Neural progenitor cell (in vitro differentiated cells): ENCODE measurements at places on chromosomes 2 and 18. TPM values are rescaled to one million over a fixed set of nuclear protein-coding genes. Genes with fewer than 3 reads are reported as not detected.

- H3K27ac ChIP-seq, result no peak overlapping the region
- no peaks in the 10 kb centered on the region for H3K36me3 ChIP-seq
- peaks cover 7% of the 10 kb centered on the region for H3K4me1 ChIP-seq
- DNase-seq, result no peak
- H3K27me3 ChIP-seq, result no peaks in the 10 kb centered on the region
- no peak overlapping the region for H3K4me3 ChIP-seq
Observed at GRCh38 chr2:218284106-218284811, 8.0 kb downstream of the TMBIM1 start.

DNA sequence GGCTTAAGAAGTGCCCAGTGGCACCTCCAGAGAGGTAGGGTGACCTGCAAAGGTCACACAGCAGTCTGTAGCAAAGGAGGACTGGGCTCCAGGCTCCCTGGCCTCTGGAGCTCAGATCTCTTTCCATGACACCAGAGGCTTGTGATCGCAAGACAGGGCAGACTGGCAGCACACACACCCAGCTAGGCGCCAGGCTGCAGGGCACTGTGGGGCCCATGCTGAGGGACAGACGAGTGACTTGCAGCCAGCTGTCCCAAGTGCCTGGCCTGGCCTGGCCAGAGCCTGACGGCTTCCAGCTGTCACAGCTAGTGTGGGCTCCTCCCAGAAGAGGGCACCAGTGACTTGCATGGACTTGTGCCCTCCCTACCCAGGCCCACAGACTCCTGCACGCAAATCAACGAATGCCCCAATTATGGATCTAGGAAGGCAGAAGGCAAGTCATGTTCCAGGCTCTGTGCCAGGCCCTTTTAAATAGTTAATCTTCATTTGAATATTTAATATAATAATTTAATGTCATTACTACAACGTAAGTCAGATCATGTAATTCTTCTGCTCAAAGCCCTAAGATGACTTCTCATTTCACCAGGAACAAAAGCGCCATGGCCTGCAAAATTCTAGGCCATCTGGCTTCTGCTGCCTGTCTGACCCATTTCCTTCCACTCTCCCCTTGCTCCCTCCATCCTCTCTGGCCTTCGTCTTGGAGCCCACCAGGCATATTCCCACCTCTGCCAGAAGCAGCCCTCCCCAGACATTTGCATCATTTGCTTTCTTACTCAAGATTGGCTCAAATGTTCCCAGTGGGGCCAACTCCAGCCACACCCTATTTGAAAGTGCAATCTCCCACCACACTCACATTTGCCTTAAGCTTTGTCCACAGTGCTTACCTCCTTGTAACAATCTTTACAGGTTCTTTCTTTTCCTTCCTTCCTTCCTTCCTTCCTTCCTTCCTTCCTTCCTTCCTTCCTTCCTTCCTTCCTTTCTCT, 3.7 kb upstream of the SPEG start:
- peak; percentile 64 for DNase-seq
- peaks cover 18% of the 10 kb centered on the region for H3K4me1 ChIP-seq
- H3K4me3 ChIP-seq, result no peak overlapping the region
- H3K27ac ChIP-seq, result no peak overlapping the region
- no peaks in the 10 kb centered on the region for H3K36me3 ChIP-seq

Gene ATP6V1C2
- 0.11 and 0.19 TPM in 2 replicates for total RNA-seq

Gene CYP27A1
- 0.11 and 0.43 TPM in 2 replicates for total RNA-seq

Gene CHRND
- total RNA-seq, result 0.19 TPM in 1 of 2 replicates, not detected in the other

Gene DQX1
- total RNA-seq, result 0.11 and 0.71 TPM in 2 replicates

GRCh38 chr2:120894966-120895365, 159.3 kb downstream of the GLI2 start:
- no peak overlapping the region for H3K4me3 ChIP-seq
- H3K4me1 ChIP-seq, result peaks cover 79% of the 10 kb centered on the region
- no peaks in the 10 kb centered on the region for H3K27me3 ChIP-seq
- peak overlapping the region; percentile 96 for H3K27ac ChIP-seq
- DNase-seq, result no peak
- H3K36me3 ChIP-seq, result no peaks in the 10 kb centered on the region

Gene ZDBF2
- total RNA-seq, result 42.6 and 83.6 TPM in 2 replicates

- H3K27ac ChIP-seq, result no peak overlapping the region
- H3K27me3 ChIP-seq, result no peaks in the 10 kb centered on the region
- no peak for DNase-seq
Observed at GRCh38 chr2:162490761-162491470, 147.0 kb downstream of the GCA start.

Gene KCNS3
- 10.0 and 15.0 TPM in 2 replicates for total RNA-seq

- DNase-seq, result peak; percentile 89
- peaks cover 92% of the 10 kb centered on the region for H3K27me3 ChIP-seq
- peak overlapping the region; percentile 45 for H3K4me3 ChIP-seq
- peaks cover 4% of the 10 kb centered on the region for H3K4me1 ChIP-seq
- H3K27ac ChIP-seq, result no peak overlapping the region
- H3K36me3 ChIP-seq, result no peaks in the 10 kb centered on the region
Observed at GRCh38 chr2:70789304-70790135, 923 bp downstream of the FIGLA start.

Gene CRYGD
- not detected in 2 replicates for total RNA-seq

DNA sequence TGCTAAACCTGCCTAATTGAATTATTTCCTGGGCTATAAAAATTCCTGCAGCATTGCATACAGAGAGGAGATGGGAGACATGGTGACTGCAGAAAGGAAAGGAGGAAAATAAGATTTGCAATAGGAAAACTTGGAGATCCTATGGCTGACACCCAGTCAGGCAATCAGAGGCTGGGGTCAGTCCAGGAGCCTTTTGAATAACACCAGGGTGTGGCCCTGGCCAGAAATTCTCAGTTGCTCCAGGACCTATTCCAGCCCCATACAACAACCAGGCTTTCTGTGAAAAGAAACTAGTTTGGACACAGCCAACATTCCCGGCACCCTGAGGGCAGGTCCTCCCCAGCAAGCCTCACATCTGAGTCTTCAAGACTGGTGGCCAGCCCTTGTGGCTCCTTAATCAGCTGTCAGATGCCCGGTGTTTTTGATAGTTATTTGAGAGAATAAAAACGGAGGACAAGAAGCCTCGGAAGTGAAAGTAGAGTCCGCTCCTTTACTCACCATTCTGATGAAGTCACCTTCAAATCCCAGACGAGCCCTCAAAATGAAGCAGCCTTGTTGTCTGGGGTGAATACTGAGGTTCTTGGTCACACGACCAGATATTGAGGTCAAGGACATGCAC, 31.1 kb upstream of the GMCL1 start:
- peaks cover 36% of the 10 kb centered on the region for H3K4me1 ChIP-seq
- H3K36me3 ChIP-seq, result no peaks in the 10 kb centered on the region
- DNase-seq, result no peak
- no peak overlapping the region for H3K27ac ChIP-seq
- no peak overlapping the region for H3K4me3 ChIP-seq
- H3K27me3 ChIP-seq, result no peaks in the 10 kb centered on the region

GRCh38 chr2:159146996-159147666, 139.4 kb downstream of the WDSUB1 start:
- DNase-seq, result no peak
- H3K36me3 ChIP-seq, result no peaks in the 10 kb centered on the region
- no peak overlapping the region for H3K27ac ChIP-seq

GRCh38 chr18:50757358-50757757, 62.5 kb downstream of the MRO start:
- no peak overlapping the region for H3K4me3 ChIP-seq
- no peak overlapping the region for H3K27ac ChIP-seq
- no peak for DNase-seq
- no peaks in the 10 kb centered on the region for H3K4me1 ChIP-seq
- no peaks in the 10 kb centered on the region for H3K27me3 ChIP-seq

Gene AGFG1
- 84.8 and 96.4 TPM in 2 replicates for total RNA-seq

Gene LNPK
- 24.4 and 36.1 TPM in 2 replicates for total RNA-seq

Gene LIMS1
- 19.4 and 30.8 TPM in 2 replicates for total RNA-seq

DNA sequence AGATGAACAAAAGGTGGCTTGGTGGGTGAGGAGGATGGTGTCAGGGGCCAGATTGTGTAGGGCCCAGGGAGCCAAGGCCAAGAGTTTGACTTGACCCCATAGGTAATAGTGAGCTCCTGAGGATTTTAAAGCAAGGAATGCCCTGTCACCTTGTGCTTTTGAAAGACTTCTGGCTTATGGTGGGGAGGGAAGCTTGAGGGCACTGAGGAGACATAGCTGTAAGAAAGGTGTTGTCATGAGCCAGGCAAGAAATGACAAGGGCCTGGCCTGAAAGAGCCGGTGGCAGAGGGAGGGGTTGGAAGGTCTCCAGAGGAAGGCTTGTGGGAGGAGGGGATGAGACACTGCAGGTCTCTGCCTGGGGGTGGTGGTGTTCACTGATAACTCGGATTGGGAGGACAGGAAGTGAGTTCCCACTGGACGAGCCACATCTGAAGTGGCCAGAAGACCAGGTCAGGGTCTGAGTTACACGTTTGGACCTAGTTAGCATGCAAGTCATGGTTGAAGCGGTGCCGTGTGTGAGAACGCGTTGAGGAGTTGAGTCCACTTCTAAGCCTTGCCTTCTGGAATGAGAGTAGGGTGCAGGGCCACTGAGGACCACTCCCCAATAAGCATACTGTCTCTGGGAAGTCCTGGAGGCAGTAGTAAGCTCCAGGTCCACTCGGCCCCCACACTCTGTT, 64.3 kb downstream of the TET3 start:
- peaks cover 3% of the 10 kb centered on the region for H3K4me1 ChIP-seq
- no peaks in the 10 kb centered on the region for H3K27me3 ChIP-seq
- no peak for DNase-seq

Gene TRABD2A
- total RNA-seq, result 1.7 and 2.0 TPM in 2 replicates

DNA sequence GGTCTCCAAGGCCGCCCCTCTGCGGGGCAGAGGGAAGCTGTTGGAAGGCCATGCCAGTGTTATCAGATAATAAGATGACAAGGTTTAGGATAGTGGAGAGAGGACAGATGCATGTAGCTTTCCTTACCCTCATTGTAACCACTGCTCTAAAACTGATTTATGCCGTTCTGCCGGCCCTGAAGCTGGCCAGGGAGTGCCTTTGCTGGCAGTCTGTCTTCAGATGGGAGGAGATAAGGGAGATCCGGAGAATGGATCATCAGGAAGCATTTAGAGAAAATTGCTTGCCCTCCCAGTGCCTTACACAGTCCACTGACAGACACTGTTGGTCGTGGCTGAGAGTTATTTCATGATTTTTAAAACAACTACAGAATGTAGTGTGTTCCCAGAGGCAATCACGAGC, 35.4 kb upstream of the MYO3B start:
- H3K4me1 ChIP-seq, result peaks cover 10% of the 10 kb centered on the region
- H3K27me3 ChIP-seq, result no peaks in the 10 kb centered on the region

GRCh38 chr2:176455816-176456291, 186.6 kb downstream of the MTX2 start:
- no peaks in the 10 kb centered on the region for H3K36me3 ChIP-seq
- no peak overlapping the region for H3K27ac ChIP-seq
- no peaks in the 10 kb centered on the region for H3K27me3 ChIP-seq
- DNase-seq, result peak; percentile 87
- peaks cover 6% of the 10 kb centered on the region for H3K4me1 ChIP-seq

DNA sequence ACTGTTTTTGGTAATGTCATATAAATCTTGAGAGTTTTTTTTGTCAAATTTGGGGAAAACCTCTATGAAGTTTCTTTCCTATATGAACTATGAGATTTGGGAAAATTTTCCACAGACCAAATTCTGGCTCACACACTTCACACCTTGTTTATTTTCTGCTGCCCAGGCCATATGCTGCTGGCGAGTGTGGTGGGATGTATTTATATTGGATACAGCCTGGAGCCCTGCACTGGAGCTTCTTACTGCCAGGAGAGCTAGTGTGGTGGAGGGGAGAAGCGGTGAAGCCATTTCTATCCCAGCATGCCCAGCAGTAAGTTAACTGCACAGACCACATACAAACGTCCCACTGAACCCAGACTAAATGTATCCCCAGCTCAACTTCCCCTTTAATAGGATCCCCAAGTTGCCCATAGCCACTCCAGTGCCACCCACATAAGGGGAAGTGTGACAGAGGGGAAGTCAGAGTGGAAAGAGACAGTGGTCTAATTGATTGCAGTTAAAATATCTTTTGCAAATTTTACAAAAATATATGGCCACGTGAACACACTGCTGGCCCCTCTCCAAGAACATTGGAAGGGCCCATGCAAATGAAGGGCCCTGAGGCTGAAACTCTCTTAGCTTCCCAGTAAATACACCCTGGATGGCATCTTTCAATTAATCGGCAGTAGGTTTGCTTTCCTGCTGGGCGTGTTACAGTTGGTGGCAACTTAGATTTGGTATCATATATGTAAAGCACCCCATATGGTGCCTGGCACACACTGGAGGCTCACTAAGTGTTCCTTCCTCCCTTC, 146.6 kb upstream of the ITGA6 start:
- H3K4me3 ChIP-seq, result no peak overlapping the region
- no peaks in the 10 kb centered on the region for H3K36me3 ChIP-seq
- H3K27me3 ChIP-seq, result no peaks in the 10 kb centered on the region
- peaks cover 26% of the 10 kb centered on the region for H3K4me1 ChIP-seq
- DNase-seq, result no peak

DNA sequence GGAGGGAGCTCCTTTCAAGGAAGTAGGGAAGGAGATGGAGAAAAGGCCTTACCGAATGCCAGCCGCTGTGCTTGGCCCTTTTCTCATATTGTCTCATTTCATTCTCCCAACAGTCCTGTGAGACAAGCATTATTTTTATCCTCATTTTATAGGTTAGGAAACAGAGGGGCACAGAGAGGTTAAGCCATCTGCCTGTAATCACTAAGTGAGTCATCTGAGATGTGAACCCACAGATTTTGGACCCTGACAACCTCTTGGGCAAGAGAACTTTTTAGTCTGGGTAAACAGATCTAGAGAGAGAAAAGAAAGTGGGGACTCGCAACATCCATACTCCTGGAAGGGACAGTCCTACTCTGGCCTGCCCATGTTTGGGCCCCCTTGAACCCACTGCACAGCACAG, 91.7 kb upstream of the LCLAT1 start:
- peaks cover 10% of the 10 kb centered on the region for H3K4me1 ChIP-seq
- no peak overlapping the region for H3K4me3 ChIP-seq
- no peaks in the 10 kb centered on the region for H3K27me3 ChIP-seq
- no peak for DNase-seq
- no peaks in the 10 kb centered on the region for H3K36me3 ChIP-seq

Gene UGT1A3
- not detected in 2 replicates for total RNA-seq

DNA sequence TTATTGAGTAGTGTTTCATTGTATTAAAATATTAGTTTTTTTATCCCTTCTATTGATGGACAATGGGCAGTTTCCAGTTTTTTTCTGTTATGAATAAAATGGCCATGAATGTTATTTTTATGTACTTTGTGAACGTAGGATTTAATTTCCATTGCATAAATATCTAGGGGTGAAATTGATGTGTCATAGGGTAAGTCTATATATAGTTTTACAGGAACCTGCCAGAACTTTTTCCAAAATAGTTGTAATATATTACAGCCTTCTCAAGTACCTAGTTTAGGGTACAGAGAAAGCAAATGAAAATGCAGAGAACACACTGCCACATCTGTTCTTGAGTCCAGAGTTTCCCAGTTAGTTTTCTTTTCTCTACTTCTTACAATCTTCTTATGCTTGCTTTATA, 378.6 kb downstream of the MEIS1 start:
- no peaks in the 10 kb centered on the region for H3K36me3 ChIP-seq
- DNase-seq, result no peak
- H3K27me3 ChIP-seq, result no peaks in the 10 kb centered on the region
- no peaks in the 10 kb centered on the region for H3K4me1 ChIP-seq

- H3K4me3 ChIP-seq, result peak overlapping the region; percentile 8
- no peaks in the 10 kb centered on the region for H3K36me3 ChIP-seq
- no peaks in the 10 kb centered on the region for H3K27me3 ChIP-seq
- DNase-seq, result peak; percentile 75
- H3K27ac ChIP-seq, result no peak overlapping the region
Observed at GRCh38 chr2:11744631-11745394, 1.6 kb upstream of the LPIN1 start.
